AG04450 (cell line): ENCODE measurements at places on chromosomes 3 and 15.

- DNase-seq: no peak
These were observed 18.5 kb downstream of the MINAR1 start for GRCh38 chr15:79450648-79451047.

DNA sequence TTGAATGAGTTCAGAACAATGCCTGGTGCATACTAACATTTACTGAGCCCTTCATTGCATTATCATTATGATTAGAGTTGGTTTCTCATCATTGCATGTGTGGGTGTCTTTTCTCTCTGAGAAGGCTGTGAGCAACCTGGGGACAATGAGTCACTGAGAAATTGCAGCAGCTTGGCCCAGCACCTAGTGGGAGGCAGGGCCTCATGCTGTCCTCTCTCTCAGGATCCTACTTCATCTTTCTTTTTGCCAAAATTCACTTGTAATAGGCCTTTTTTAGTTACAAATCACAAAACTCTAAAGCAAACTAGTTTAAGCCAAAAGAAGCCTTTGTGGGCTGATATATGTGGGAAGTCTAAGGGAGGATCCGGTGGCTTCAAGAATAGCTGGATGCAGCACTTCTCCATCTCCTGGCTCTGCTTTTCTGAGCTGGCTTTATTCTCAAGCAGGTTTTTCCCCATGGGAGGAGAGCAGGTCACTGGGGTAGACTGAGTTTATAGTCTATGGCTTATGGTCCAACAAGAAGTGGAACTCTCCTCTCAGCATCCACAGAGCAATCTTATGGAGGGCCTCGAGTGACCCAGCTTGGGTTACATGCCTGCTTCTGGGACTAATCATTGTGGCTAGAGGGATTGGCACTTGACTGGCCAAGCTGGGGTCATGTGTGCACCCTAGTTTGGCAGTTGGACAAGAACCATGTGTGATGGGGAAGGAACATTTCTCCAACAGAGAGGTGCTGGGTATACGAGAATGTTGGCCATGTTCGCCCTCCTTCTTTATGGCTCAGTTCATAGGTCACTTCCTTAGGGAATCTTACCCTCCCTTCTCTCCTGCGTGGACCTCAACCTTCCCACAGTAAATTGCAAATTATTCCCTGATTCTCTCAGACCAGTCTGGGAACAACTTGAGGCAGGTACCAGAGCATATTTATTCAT is 8.7 kb upstream of the CAMK1 start:
- DNase-seq: no peak

GRCh38 chr15:47720555-47720954 is 3.2 kb downstream of the SEMA6D start:
- no peak for DNase-seq

DNA sequence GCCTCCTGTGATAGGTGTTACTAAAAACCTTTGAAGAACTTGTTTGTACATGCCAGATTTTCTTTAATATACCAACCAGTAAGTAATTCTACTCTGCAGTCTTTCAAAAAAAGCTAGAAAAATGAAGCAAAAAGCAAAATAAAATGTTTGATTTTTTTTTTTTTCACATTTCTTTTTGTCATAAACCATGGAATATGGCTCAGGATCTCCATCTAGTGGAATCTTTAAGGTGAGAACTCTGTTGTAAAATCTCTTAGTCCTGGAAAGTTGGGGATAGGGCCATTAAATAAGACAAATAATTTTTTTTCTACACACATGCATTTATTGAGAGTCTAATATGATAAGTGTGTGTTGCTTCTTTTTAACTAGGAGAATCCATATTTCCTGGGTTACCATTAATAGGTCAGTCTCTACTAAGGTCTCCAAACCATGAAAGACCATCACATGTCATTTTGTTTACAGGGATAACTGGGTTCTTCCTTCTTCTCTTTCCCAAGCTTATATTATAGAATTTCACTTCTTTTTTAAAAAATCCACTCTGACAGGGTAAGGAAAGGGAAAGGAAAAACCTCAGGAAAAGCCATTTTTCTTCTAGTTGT is 84.6 kb downstream of the SLC9A9 start:
- no peak for DNase-seq

GRCh38 chr3:149251186-149251585 is 29.6 kb upstream of the CP start:
- no peak for DNase-seq

DNA sequence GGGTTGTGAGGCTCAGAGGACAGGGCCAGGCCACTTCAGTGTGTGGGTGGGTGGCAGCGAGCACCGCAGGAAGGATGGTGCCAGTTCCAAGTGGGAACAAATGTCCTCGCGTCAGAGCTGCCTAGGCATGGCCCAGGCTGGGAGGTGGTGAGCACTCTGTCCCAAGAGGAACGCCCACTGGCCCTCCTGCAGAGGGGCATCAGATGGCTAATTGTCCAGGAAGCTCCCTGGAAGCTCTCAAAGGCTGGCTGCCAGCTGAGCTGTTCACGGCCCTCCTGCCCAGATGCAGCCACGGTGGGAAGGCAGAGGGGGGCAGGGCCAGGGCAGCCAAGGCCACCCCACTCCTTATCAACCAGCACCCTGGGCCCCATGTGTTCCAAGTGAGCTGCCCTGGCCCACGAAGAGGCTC is 55.2 kb downstream of the IQSEC1 start:
- DNase-seq: no peak

DNA sequence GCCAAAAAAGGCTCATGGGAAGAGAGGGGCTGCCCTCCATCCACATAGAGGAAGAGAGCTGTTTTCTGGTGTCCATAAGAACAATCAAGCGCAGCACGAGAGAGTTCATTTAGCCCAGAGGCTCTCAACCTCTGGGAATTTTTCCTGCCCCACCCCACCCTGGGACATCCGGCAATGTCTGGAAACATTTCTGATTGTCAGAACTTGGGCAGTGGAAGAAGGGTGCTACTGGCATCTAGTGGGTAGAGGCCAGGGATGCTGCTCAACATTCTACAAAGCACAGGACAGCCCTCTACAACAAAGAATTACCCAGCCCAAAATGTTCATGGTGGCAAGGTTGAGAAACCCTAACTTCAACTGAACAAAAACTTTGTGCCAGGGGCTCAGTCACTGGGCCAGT is 92.9 kb downstream of the RAB11A start:
- no peak for DNase-seq

- peak; percentile 3 for DNase-seq
These were observed 164.8 kb downstream of the ERC2 start for GRCh38 chr3:56303487-56303886.

GRCh38 chr3:195904368-195904767 is 4.0 kb downstream of the TNK2 start:
- no peak for DNase-seq

GRCh38 chr3:196792771-196793170 is 53.1 kb downstream of the PAK2 start:
- no peak for DNase-seq

GRCh38 chr15:61057376-61057775 is 171.7 kb downstream of the RORA start:
- no peak for DNase-seq

DNA sequence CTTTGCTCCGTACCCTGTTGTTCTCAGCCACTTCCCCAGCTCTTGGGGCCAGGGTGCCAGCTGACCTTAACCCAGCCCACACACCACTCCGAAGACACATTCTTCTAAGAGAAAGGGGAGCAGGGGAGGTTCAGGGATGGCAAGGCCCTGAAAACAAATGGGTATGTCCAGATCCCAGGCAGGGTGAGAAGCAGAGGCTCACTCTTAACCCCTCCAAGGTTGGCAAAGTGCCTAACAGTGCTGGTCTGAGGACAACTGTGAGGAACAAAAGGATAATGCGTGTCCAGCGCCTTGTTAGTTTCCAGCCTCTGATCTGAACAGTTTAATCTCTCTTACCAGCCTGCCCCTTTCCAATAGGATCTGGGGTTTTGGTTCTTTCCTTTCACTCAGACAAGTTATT is 1.5 kb downstream of the TMEM44 start:
- no peak for DNase-seq

GRCh38 chr3:136465296-136465695 is 215.2 kb downstream of the PCCB start:
- no peak for DNase-seq

DNA sequence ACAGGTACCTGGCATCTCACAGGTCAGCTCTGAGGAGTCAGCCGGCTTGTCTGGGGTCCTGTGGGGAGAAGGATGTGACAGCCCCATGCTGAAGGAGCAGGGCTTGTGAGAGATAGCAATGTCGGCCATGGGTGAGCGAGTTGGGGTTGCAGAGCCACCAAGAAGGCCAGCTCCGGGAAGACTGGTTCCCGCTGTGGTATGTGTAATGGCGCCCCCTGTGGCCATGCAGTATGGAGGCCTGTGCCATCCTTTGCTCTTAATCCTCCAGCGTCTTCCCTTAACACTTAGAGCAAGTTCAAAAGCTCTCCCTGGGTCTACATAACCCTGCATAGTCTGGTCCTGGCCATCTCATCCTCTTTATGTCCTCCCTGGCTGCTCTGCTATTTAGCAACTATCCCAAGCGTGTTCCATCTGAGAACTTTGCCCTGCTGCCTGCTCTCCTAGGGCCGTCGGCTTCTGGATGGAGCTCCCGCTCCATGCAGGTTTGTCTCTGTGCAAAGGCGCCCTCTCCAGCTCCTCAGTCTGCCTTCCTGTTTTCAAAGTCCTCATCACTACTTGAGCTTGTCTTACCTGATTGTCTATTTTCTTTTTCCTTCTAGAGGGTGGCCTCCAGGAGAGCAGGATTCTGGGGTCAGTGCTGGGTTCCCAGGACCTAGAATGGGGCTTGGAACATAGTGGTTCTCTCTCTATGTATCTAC is 40.8 kb upstream of the IQCF6 start:
- DNase-seq: no peak

GRCh38 chr3:189995129-189995528 is 125.6 kb downstream of the P3H2 start:
- no peak for DNase-seq
